ENCODE measurements at places on chromosomes 5 and 9.

GRCh38 chr5:142225141-142225540 is 99.7 kb downstream of the SPRY4 start:
- DNase-seq: no peak

DNA sequence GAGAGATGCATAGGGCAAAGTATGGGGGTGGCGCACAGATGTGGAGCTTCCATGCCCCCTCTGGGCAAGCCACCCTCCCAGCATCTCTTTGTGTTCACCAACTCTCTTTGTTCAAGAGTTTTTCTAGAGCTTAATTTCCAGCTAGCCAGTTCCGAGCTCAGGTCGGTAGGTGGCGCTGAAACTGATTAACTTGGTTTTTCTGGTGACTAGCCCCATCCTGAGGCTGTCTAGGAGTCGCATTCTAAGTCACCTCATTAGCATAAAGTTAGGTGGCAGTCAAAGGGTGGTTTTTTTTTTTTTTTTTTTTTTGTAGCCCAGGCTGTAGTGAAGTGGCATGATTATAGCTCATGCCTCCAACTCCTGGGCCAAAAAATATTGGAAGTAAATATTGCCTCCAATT is 476.4 kb downstream of the KDM4C start:
- peak; percentile 52 for DNase-seq

DNA sequence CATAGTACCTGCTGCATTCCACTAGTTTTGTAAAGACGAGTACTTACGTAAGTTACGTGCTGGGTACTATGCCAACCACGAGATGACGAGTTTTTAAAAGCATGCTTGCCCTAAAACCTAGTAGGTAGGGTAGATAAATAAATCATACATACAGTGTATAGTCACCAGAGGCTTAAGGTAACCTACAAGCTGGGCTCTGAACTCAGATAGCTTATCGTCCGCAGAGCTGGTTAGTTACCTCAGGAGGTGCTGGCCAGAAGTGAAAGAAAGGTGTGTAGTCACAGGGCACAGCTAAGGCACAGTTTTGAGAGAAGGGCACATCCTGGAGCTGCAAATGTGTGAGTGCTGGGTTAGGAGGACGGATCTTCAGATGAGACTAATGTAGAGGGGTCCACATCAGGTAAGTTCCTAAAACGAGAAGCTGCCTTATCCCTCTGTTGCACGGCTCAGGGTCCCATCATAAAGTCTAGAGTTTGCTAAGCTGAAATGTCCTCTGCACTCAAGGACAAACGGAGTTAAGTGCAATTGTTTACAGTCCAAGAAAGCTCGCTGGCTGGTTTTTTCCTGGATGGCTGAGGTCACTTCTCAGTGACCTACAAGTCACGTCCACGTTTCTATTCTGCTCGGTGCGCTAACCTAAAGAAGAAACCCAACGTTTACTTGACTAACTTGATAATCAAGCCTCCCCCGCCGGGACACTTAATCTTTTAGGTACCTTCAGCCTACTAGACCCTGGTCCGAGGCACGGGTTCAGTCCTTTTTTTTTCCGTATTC is 1.1 kb upstream of the SNX24 start:
- DNase-seq: peak; percentile 20

DNA sequence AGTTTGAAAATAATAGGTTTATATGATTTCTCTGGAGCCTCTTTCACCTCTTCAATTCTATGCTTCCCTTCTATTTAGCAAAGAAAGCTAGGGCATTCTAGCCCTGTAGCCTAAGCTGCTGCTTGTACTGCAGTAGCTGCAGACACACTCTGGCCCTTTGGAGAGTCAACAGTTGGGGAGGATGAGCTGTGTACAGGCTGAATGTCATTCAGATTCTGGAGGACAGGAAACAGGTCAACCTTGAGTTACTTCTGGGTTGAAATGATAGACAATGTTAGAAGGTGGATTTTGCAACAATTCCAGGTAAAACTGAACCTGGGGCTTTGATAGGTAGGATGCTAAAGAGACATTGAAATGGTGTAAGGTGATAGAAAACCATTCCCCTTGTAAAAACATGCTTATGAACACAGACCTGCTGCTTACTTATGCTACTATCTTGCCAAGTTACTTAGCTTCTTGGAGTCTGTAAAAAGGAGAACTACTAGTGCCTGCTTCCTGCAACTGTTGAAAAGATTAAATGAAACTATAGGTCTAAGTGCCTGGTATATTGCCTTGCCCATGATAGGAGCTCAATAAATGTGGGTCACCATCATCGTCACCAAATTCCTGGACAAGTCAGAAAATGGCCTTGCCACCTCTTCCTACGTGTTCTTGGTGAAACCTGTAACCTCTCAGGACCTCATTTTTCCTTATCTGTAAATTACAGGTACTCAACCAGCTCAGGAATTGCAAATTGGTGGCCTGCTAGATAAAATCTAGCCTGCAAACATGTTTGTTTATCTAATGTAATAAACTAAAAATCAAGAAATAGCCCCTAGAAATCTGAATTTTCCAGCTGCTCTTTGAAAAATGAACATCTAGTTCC is 83.7 kb downstream of the GALNT10 start:
- DNase-seq: no peak

DNA sequence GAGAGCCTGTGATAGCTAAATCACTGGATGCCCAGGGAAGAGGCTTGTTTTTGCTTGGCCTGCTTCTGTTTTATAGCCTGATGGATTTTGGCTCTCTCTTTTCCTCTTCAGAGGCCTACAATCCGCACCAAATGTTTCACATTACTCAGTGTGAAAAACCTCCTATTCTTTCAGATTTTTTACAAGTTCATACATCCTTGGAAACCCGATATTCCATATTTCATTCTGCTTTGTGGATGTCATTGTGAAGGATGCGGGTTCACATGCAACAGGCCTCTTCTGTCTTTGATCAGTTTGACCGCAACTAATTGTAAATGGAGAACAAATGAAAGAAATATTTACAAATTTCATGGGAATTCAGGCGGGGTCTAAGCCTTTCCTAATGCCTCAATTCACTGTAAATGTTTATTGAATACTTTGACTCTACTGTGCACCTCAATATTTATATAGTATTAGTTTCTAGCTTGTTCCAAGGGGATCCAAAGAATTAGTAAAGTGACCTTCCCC is 269.9 kb downstream of the DMRT2 start:
- no peak for DNase-seq

- no peak for DNase-seq
Measured at GRCh38 chr5:96714450-96714849, 52.3 kb downstream of the CAST start.

- peak; percentile 40 for DNase-seq
Measured at GRCh38 chr5:82163452-82164175, 114.5 kb downstream of the RPS23 start.

- peak; percentile 77 for DNase-seq
Measured at GRCh38 chr9:17063535-17064135, 71.2 kb upstream of the CNTLN start.

DNA sequence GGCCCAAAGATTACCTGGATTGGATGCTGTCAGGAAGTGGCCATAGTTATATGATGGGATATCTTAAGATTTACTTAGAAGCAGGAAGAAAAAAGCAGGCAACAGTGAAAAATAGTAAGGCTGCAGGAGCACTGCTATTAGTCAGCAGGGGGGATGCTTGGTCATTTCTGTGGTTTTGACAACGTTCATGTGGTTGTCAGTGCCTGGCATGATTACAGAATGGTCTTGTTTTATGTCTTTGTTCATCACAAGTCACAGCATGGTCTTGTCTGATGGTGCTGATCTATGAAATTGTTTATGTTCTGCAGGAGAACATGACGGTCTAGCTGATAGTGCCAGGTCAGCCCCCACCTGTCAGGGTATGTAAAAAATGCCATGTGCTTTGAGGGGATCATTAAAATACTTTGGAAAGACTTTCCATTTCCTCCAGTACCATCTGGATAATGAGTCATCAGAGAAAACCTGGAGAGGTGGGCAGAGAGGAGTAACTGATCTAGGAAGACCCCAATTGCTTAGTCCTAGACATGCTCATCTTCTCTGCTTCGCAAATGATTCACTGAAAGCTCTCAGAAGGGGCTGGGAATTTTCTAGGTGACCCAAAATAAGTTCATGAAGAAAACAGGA is 48.5 kb downstream of the PLGRKT start:
- peak; percentile 89 for DNase-seq

DNA sequence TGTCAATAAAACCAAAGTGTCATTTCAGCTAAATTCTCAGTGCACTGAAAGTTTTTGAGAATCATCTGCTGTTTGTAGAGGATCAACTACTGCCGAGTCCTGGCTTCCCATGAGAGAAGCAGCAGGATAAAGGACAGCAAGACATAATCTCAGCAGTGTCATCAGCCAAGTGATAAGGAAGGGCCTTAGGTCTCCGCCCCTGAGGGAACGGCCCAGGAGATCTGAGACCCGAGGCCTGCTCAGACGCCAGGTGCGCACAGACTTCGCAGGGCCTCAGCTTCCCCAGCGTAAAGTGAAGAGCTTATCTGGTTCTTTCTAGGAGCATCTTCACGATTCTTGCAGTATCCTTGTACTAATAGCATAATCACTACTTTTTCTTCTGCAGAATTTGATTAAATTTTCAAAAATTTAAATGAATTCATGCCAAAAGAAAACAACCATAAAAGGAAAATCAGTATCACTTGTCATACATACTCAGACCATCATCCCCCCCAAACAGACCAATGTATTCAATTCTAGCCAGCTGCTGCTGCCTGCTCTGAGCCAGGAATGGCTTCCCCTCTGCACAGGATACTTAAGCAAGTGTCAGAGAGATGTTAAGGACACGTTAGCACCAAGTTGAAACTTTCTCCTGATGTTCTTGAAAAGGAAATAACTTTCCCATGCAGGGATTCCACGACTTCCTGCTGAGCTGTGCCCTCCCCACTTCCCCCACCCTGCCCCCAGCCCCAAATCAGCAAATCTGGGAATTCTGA is 2.2 kb downstream of the GFPT2 start:
- no peak for DNase-seq

- peak; percentile 62 for DNase-seq
Measured at GRCh38 chr9:96217754-96218693, 84.0 kb downstream of the HSD17B3 start.

DNA sequence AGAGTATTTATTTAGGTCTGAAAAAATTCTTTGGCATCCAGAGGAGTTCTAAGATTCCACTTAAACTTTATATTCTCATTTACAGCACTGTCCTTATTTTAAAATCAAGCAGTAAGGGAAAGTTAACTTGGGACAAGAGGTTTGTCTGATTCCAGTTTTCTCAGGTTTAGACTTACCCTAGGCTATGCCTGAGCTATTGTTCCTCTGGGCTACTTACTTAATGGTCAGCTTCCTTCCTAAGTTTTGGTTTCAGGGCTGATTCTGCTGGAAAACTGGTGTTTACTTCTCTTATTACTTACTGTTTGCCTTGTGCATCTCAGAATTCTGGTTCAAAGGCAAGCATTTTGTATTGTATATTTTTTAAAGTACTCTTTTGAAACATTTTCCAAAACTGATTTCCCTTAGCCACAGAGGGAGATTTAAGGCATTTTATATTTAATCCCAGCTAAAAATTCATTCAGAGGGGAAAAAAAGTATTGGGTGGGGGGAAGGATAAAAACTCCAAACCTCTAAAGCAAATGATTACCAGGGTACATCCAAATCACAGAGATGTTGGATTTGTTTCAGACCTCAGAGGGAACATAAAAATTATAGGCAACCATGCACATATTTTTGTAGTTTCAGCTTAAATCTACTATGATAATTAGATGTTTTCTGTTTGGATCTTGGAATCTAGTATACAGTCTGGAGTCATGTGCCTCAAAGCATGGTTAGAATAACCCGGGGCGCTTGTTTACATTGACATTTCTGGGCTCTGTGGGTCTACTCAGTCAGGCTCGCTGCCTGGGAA is 290.0 kb downstream of the ARHGAP26 start:
- DNase-seq: peak; percentile 46

- DNase-seq: peak; percentile 4
Measured at GRCh38 chr5:68932830-68933434, 160.9 kb upstream of the SLC30A5 start.
